ENCODE measurements at places on chromosomes 16 and 17.
A peak's percentile ranks its signal among the peaks of the same experiment; 100 is the strongest.

- DNase-seq: no peak
Measured at GRCh38 chr16:84245956-84246678, 6.3 kb upstream of the KCNG4 start.

- no peak for DNase-seq
Measured at GRCh38 chr17:15946611-15947120, 1.7 kb downstream of the ADORA2B start.

DNA sequence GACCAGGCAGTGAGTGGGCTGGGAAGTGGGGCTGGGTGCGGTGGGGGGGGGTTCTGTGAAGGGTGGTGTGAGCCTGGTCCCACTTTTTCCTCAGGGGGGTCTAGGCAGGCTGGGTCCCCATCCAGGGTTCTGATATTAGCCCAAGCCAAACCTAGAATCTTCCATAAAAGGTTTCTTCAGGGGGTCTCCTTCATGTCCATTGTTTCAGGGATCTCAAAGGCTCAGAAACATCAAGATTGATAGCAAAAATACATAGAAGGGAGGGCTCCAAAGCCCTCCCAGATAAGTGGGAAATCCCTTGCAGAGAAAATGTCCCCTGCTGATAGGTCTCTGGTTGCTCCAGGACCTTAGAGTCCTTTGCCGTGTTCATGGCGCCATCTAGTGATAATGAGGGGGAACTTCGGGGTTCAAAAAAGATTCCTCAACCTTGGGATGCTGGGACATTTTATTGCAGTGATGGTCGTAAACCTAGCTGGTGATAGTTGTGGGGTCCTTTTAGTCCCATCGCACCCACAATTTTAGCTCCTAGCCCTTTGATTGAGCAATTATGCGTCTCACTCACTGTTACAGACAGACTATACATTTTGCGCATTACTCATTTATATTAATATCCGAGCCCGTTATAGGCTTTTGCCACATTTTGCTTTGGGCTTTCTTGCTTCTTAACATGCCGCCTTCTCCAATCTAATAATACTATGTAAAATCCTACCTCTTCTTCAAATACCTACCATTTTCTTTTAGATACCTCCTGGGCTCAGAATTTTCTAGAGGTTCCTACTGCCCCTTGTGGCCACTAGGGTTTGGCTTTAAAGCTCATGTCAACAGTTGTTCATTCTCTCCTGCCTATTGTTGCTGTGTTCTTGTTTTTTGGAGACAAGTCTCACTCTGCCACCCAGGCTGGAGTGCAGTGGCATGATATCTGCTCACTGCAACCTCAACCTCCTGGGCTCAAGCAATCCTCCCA, 35.1 kb downstream of the IGF2BP1 start:
- peak; percentile 80 for DNase-seq

DNA sequence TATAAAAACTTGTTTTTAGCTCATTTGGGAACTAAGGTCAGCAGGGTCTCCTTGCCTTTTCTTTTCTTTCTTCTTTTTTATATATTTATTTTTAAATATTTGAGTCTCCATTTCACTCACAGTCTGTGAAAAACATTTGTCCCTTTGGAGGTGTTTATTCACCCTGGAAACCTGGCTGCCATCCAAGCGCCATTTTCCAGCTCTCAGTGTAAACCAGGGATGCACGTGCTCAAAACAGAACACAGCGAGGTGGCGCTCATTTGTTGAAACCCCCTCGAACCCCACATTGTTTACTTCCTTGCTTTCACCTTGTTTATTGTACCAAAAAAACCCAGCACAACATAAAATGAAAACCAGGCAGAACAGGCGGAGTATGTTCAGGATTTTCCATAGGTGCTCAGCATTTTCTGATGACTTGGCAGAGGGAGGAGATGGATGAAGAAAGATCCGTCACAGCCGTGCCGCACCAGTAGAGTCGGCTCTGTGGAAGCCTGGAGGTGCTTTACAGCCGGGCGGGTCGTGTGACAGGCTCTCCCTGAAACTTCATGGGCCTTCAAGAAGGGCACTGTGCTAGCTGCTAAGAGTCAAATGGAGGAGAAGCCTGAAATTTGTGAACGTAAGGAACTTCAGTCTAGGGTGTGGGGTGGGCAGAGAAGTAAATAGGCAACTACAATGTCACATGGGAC, 284.4 kb downstream of the FOXL1 start:
- DNase-seq: peak; percentile 75

- no peak for DNase-seq
Measured at GRCh38 chr16:86452451-86452850, 57.9 kb upstream of the FOXF1 start.

GRCh38 chr17:38825762-38826247, 684 bp upstream of the CWC25 start:
- DNase-seq: no peak

DNA sequence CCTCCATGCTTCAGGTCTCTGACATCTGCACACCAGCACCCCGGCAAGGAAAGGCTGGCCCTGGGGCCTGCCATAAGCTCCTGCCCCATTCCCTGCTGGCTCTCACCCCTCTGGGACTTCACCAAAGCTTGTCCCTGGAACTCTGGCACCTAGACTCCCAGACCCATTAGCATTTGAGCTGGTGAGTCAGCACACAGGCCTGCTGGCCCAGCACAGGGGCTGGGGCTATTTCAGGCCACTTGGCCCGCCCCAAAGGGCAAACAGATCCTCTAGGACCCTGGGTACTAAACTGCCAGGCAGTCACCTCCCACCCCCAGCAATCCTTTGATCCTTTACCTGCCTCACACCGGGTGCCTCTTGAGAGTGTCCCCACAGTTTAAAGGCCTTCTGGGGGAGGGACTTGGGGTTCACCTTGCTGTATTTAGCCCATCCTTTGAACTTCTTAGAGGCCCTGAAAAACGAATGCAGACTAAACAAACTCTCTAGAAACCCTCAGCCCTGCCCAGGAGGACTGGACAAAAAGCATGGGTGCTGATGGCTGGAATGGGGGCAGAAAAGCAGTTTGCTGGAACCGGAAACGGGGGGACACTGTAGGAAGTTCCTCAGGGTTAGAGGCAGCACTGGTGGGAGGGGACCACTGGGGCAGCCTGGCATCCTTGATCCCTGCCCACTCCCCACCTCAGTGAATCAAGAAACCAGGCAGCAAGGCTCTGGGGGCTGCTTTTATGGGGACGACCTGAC, 3.2 kb upstream of the SAMD14 start:
- no peak for DNase-seq

- DNase-seq: no peak
Measured at GRCh38 chr16:85778873-85779272, 20.5 kb downstream of the EMC8 start.

DNA sequence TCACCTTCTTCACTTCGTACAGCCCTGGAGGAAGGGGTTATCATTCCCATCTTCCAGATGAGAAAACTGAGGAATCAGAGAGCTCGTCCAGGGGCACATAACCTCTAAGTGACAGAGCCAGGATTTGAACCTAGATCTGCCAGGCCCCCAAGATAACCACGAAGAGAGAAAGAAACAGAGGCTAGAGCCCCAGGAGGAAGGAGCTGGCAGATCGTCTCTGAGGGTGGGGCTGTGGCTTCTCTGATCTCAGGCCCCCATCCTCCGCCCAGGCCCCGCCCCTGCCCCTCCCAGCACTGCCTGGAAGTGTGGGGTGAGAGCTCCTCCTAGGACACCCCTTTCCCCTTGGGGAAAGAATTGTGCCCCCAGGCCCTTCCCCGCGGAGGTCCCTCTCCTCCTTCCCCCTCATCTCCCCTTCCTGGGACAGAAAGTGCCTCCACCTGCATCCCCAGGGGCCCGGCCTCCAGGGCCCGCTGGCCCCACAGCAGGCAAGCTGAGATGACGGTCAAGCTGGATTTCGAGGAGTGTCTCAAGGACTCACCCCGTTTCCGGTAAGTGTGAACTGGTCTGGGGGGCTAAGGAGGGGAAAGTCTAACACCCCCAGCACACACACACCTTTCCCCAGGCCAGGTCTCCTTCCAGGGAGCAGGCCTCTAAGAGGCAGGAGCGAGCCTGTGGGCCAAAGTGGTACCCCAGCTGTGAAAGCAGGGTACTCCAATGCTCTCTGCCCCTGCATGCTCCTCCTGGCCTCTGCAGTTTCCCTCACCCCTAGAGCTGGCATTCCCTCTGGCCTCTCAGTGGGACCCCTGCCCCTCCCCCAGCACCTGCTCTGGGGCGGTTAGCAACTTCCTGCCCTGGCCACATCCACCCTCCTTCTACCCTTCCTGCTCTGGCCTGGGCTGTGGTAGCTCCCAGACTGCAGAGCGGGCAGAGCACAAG, at the start of gene ACAP1:
TSS of gene ACAP1 (plus strand) at position 290 of the 936 bp plus-strand sequence. CDS start at position 496, 206 bp downstream.
- peak; percentile 58 for DNase-seq

DNA sequence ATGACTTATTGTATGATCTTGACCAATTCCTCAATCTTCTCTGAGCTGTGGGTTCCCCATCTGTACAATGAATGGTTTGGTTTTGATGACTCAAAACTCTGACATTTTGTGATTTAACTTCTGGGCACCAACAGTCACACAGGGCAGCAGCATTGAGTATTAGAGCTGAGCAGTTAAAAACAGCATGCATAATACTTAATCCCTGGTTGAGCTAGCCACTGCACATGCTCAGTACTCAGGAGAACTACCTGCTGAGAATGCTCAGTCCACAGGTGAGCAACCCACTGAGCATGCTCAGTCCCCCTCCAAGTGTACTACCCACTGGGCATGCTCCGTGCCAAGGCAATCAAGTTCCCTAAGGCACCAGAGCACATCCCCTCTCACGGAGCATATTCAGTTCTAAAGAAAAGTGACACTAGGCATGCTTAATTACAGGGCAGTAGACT, 68.7 kb downstream of the AIPL1 start:
- DNase-seq: no peak

DNA sequence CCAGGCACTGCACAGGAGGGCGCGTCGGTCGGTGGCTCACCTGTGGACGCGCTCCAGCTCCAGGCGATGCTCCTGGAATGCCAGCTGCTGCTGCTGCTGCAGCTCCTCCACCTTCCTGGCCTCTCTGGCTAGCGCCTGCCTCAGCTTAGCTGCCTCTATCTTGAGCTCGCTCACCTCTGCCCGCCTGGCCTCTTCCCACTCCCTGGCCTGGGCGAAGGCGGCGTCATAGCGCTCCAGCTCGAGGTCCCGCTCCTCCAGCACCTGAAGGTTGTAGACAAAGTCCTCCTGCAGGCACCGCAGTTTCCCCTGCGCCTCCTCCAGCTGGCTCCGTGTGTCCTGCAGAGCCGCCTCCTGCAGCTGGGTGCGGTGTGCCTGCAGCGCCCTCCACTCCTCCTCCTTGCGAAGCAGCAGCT, 11.1 kb downstream of the CCDC57 start:
- no peak for DNase-seq

DNA sequence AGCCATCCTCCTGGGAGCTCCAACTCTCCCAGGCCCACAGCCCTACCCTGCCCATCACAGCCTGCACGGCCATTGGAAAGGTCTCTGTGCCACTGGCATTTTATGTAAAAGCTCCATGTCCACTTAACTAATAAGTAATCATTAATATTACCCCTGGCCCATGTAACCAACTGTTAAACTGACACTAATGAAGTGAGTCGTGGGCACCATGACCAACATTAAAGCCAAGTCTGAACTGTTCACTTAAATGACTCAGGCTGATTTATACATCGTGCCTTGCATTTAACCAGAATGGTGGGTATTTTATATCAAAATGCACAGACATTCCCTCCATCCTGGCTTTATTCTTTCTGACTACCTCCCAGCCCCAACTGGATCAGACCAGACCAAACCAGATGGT, 229.3 kb downstream of the SOX9 start:
- DNase-seq: no peak

DNA sequence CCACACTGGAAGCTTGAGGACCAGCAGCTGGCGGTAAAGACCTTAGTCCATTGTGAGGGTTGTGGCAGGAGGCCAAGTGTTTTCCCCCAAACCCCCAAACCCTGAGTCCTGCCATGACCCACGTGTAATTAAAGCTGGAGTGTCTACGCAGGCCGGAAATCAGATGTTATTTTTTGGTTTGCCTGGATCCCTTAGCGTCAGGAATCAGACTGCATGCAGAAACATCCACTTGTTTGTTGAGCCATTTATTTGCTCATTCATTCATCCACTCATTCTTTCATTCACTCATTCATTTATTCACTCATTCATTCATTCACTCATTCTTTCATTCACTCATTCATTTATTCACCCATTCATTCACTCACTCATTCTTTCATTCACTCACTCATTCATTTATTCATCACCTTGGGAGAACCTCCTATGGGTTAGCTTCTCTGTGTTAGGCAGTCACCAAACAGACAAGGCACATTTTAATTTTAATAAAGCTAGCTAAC, 313.1 kb downstream of the MAF start:
- DNase-seq: no peak

DNA sequence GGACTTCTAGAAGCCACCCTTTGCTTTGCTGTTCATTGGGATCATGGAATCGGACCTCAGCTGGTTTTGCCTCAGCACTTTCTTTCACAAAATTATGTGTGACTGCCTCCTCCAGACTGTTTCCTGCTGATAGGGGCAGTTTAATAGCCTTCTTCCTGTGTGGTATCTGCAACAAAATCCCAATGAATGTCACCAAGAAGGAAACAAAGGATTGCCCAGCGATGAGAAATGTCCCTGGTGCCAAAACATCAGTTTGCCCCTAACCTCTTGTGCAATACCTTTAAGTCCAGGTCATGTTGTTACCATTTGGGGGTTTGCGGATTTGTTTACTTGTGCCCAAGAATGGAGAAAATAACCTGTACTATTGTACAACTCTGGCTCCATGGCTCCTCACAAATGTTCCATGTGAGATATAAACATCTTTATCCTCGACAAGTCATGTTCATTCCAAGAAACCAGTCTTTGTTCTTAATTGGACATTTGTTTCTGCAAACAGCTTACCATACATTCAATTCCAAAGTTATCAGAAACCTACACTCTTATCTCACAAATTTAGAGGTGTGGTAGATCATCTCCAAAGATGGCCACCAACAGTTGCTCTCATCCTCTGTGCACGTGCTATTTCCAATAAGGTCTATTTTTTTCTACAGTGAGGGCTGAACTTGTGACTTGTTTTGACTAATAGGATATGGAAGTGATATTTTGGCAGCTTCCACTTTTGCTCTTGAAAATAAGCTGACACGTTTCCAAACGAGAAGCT, 14.8 kb downstream of the TAC4 start:
- DNase-seq: no peak

DNA sequence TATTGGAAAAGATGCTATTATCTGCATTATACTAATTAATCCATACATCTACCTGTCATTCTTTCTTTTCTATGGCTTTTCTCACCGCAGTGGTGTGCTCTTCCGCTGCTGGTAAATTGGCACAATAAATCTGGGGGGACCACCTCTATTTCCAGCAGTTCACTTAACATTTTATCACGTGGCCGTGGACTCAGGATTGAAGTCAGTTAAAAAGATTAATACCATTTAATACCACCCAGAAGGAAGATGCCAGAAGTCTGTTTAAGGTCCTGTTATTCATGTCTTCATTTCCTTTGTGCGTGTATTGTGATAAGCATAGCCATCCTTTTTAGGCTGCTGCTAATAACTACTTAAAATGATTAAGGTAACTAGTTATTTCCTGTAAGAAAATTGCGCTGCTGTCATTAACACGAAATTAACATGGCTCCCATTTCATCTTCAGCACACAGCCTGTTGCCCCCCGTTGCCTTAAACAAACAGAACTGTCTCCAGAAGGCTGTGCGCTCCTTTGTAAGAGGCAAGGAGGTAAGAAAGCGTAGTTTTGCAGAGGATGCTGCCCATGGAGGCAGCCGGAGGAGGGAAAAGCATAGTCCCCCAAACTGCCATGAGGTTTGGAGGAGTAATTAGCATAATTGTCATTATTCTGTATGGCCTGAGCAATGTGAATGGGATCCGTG, 414.4 kb downstream of the UTP18 start:
- no peak for DNase-seq
